GOT3 (cell line): ENCODE measurements at places on chromosomes 1 and 21.

DNA sequence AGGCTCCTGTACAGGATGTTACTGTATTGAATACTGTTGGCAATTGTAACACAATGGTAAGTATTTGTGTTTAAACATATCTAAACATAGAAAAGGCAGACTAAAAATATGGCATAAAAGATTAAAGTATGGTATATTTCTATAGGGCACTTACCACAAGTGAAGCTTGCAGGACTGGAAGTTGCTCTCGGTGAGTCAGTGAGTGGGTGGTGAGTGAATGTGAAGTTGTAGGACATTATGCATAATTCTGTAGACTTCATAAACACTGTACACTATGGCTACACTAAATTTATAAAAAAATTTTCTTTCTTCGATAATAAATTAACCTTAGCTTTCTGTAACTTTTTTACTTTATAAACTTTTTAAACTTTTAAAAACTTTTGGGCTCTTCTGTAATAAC lies 13.7 kb upstream of the TRIM62 start:
- DNase-seq, result no peak

- no peak for DNase-seq
Observed at GRCh38 chr1:213600879-213601278, 386.9 kb upstream of the PROX1 start.

DNA sequence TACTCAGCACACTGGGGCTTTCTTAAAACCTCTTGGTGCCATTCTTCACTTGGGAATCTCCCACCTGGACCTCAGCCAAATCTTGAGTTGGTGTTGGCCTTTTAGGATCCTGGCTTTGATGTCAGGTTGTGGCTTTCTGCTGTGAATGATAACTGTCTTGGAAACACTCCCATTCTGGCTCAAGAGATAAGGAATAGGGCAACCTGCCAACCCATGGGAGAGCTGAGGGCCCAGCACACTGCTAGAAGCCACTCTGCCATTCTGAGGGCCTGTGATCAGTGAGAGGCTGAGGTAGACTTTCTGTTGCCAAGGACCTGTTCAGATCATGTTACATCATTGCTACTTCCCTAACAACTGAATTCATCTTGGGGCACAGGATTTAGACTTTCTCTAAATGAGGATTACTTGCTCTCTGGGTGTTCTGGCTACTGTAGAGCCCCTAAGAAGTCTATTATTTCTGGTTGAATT lies 45.8 kb downstream of the TTC39A start:
- no peak for DNase-seq

GRCh38 chr1:228082918-228083870 lies 686 bp downstream of the ARF1 start:
- no peak for DNase-seq

DNA sequence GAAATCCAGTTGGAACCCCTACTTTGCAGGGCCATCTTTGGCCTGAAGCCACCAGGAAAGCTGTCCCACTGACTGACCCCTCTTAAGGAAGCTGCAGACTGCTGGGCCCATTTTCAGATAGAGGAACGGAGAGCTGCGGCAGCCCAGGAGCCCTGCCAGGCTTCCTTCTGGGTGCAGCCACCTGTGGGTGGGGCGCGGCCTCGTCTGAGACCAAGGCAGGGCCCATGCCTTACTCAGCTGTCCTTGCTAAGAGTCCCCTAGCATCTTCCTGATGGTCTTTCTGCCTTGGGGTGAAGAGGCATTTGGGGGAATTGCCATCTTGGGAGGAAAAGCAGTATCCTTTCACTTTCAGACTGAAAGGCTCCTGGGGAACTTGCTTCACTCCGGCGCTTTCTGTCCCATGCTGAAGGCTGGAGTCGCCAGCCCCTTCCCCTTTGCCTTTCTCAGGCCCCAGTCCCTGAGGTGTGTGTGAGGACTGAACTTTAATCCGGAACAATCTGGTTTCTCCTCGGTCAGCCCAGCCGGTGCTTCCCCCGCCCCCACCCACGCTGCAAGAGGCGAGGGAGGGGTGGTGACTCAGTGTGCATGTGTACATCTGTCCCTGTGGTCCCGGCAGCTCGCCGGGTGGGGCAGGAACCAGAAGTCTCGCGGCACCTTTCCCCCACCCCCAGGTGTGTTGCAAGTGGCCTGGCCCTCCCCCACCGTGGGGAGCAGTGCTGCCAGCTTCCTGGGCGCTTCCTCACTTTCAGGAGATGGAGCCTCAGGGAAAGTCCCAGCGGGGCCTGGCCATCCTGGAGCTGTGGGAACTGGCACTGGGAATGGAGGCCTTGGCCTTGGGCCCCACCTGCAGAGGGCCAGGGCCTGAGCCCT lies 5.1 kb downstream of the ZC3H12A start:
- DNase-seq, result peak; percentile 42

DNA sequence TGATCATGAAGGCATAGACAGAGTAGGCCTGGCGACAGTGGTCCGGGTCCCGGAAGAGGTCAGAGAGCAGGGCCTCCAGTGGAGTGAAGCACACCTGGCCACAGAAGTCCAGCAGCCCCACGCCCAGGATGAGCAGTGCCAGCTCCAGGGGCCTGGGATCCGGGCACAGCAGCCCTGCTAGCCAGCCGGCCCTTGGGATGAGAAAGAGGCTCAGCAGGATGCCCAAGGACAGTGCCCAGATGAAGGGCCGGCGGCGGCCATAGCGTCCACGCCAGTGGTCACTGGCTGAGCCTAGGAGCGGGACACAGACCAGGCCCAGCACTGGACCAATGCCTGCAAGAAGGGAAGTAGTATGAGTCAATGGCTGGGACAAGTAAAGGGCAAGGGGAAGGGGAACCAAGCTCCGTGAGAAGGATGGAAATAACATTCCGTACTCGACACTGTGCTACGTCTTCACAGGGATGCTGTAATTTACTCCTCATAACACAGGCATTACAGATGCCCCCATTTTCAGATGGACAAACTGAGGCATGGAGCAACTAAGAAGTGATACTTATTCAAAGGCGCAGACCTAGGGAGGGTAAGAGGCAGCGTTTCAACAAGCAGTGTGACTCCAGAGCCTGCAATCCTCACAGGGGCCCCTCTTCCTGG lies 16.9 kb downstream of the SLC45A3 start:
- no peak for DNase-seq

DNA sequence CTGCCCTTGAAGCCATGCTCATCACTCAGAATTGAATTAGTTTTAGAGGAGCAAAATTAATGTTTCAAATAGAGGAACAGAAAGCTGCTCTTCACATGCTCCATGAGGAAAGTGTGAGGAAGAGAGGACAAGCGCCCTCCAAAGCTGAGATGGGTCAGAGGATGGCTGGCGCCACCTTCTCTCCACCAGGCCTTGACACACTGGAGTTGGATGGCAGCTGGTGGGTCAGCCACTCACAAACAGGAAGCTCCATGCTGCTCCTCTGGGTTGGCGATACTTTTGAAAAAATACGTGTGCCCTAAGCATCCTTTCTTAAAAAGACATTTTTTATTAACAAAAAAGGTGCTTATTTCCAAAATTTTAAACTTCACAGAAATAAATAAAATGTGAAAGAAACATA lies 3.1 kb upstream of the CD2 start:
- DNase-seq, result no peak

DNA sequence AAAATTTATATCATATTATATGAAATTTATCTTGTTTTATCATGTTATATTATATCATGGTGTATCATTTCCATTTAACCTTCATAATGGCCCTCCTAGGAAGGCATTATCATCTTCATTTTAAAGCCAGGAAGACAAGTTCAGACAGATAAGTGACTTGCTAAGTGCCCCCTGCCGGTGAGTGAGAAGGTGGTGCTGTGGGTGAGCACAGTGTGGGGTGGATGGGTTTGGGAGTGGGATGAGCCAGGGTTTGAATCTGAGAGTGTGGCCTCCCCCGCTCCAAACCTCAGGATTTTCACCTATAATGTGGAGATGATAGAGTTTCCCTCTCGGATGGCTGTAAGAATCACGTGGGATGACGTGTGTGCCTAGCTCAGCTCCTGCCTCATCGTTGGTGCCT lies 108.7 kb upstream of the IGSF21 start:
- no peak for DNase-seq

DNA sequence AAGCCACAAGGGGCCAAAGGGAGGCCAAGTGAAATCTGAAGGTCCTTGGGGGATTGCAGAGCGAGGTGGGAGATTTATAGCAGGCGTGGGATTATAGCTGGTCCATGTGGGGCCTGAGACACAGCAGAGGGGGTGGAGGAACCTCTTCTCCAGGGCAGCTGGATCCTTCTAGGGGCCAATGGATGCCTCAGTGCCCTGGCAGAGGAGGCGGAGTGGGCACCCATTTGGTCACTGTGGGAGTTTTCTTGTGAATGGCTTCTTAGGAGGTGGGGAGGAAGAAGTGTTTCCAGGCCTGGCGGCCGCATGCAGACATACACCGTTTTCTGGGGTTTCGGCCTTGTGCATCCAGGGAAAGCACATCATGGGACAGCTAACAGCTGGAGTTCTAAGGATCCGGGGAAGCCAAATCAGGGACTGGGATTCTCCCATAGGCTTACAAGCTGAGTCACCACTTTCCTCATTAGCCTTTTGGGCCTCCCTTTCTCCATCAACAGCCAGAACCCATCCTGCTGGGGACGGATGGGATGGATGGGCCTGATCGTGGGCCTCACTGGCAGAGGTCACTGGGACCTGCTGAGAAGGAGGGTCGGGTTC lies 76.5 kb downstream of the RHOU start:
- no peak for DNase-seq

GRCh38 chr21:43209575-43210453 lies 41.0 kb downstream of the CRYAA start:
- no peak for DNase-seq

GRCh38 chr21:37467082-37467481 lies 100.5 kb downstream of the DYRK1A start:
- no peak for DNase-seq

- DNase-seq, result no peak
Observed at GRCh38 chr1:200336101-200336845, 73.6 kb downstream of the ZNF281 start.

GRCh38 chr1:225750875-225751824 lies 26.5 kb upstream of the SRP9 start:
- no peak for DNase-seq

DNA sequence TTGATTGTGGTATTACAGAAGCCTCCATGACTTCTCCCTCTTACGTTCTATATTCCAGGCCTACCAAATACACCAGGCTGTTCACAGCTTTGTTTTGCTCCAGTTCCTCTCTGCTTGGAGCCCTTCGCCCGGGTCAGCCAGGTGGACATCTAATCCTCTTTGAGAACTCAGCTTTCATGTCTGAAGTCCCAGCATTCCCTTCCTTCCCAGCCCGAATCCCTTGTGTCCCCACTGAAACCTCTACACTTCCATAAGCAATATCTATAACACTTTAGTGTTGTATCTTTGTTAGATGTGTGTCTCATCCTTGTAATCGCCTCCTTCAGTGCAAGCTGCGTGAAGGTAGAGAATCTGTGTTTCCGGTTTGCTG lies 1.9 kb downstream of the RNF11 start:
- no peak for DNase-seq

- no peak for DNase-seq
Observed at GRCh38 chr1:51572365-51572764, 44.5 kb upstream of the OSBPL9 start.

DNA sequence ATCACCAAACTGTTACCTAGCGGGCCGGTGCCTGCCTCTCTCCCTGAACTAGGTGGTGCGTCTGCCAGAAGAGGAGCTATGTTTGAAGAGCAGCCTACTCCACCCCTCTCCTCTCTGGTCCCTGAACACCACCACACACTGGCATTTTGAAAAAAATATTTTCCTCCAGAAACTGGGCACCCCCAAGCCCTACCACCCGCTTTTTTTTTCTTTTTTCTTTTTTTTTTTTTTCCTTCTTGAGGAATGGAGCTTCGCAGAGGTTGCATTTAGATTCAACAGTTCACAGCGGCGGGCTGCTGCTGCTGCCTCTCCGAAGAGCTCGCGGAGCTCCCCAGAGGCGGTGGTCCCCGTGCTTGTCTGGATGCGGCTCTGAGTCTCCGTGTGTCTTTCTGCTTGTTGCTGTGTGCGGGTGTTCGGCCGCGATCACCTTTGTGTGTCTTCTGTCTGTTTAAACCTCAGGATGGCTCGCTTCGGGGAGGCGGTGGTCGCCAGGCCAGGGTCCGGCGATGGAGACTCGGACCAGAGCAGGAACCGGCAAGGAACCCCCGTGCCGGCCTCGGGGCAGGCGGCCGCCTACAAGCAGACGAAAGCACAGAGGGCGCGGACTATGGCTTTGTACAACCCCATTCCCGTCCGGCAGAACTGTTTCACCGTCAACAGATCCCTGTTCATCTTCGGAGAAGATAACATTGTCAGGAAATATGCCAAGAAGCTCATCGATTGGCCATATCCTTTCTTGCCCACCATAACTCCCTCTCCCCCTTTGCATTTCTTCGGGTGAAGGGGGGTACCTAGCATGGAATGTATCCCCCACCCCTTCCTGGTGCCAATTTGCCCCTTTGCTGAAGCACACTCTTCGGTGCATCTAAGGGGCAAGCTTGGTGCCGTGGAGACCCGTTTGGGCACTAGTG lies at the start of gene CACNA1E:
CACNA1E (plus strand) TSS at position 233 of the 911 bp plus-strand sequence; CDS start at position 461, 228 bp downstream.
- no peak for DNase-seq

DNA sequence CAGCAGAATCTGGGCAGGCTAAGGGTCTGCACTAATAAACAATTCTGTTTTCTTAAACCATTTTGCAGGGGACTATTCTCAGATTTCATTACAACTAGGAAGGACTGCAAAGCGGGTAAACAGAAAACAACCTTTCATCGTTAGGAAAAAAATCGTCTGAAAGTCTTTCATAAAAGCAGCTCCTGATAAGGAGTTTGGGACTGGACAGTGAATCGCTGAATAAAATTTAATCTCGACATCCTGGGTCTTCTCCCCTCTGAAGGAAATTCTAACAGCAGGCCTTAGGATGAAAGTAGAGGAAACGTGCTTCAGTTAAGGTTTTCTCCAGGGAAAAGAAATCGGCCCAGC lies 471 bp upstream of the MTF2 start:
- no peak for DNase-seq

GRCh38 chr21:36369064-36369685 lies 16.0 kb upstream of the CHAF1B start:
- no peak for DNase-seq

- DNase-seq, result no peak
Observed at GRCh38 chr1:21663248-21663950, 5.8 kb downstream of the RAP1GAP start.

DNA sequence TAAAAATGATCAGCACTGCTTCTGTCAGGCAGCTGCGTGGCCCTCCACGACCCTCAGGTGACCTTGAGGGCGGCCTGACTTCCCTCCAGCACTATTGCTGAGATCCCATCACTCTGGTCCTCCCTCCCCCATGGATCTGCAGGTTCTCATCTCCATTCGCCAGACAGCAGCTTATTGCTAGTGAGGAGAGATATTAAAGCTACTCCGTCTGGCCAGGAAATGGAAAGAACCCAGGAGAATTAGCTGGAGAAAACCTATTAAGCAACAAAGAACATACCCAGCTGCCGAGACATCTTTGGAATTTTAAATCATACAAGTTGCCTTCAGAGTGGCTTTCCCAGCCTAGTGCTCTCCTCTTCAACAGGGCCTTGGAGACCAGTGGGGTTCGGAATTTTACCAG lies 25.7 kb upstream of the KCNN3 start:
- no peak for DNase-seq
